ENCODE measurements at places on chromosomes 4 and X.

- DNase-seq = no peak
These were observed 762.5 kb upstream of the GRIA3 start for GRCh38 chrX:122421434-122422121.

GRCh38 chr4:149973181-149973580, 105.1 kb upstream of the DCLK2 start:
- DNase-seq = no peak

GRCh38 chr4:79399076-79399475, 9.0 kb downstream of the GK2 start:
- no peak for DNase-seq

DNA sequence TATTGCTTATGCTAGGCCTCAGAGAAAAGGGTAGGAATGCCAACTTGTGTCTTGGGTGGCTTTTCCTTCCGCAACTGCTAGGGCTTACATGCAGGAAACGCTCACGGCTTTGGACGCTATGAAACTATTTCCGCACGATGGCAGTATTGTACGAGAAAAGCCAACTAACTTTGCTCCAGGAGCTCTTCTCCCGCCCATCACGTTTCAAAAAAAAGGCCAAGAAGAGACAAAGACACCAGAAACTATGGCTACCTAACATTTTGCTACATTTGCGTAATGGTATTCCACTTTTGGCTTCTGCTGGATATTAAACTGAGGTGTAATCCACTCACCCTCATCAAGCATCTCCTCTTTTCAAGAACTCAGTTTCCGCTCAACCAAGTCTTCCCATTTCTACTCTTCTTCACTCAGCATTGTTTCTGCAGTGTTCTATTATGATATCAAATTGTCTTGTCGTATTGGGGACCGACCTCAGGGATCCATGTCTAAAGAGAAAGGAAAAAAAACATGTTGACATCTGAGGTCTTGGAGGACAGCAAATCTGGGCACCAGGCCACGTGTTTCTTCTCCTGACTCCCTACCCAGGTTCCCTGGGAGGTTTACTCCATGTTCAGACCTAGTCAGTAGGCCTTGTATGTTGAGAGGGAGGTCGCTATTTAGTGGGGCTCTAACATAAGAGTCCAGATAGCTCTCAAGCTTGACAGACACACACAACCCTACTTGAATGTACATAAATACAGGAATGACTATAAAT, 239.4 kb upstream of the STK26 start:
- DNase-seq = no peak

DNA sequence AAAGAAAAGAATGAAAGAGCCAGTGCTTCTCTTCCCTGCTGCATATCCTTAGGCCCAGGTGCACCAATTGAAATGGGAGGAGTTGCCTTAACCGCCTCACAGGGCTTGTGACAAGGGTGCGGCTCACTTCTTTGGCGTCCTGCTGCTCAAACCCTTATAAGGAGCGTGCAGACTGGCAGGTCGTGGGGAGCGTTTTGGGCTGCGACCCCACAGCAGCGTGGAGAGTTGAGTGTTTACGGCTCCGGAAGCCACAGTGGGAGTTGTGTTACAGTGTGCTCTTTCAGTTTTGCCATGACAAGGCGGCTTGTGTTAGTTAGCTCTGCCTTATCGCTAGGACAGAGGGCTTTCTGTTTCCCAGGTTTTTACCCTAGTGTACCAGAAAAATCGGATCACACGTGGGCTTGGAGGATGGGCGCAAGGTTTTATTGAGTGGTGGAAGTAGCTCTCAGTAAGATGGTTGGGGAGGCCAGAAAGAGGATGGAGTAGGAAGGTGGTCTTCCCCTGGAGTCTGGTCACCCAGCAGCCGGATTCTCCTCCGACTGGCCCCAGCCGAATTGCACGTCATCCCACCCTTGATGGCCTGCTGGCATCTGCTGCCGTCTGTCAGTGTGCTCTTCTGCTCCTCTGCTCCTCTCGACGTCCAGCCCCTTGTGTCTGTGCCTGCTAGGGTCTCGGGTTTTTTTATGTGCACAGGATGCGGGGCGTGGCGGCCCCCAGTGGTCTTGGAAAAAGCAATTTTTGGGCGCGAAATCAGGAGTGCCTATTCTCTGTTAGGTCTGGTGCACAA, 718.9 kb downstream of the ARAP2 start:
- no peak for DNase-seq

DNA sequence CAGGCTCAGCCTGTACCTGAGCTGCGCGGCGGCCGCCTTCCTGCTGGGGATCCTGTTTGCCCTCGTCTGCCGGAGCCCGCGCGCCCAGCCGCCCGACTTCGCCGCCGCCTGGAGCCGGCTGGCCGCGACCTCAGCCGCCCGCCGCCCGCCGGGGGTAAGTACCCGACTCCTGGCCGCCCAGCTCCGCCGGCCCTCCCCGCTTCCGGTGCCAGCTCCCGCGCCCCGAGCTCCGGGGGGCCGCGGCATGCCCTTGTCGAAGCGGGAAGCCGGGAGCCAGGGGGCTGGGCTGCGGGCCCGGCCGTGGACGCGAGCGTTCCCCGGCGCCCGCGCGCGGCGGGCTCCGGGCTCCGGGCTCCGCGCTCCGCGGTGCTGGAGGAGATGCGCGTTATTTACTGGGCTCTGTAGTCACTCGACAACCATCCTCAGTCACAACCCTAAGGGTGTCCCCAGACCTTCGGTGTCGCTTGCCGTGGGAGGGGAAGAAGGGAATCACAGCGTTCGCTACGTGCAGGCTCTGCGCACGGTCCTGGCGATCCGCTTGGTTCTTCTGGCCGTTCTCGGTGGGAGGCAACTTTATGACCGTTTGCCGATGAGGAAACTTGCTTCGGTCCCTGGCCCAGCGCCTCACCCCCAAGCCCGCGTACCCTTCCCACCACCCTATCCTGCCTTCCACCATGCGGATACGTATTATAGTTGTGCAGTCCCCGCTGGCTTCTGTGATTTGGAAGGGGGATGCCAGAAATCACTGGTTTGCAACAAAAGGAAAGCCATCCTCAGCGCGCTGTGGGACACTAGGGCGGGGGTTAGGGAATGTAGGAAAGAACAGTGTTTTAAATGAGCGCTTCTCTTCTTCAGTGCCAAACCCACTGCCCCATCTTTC, 944 bp downstream of the SNX25 start:
- DNase-seq = peak; percentile 17

DNA sequence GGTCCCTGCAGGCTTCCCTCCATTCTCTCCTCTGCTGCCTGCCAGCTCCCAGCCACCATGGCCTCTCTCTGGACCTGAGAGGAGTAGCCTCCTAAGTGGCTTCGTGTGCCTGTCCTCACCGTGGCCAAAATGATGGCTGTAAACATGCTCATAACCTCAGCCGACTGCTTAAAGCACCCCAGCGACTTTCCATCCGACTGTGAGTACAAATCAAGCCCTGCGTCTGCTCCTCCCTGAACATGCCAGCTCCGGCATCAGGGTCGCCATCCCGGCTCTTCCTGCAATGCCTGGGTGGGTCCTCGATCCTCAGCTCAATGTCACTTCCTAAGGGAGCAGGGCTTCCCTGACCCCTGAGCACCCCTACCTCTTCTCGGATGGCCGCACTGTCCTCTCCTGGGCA, 3.3 kb upstream of the SORCS2 start:
- DNase-seq = no peak

- DNase-seq = no peak
These were observed 48.1 kb downstream of the DCLK2 start for GRCh38 chr4:150126201-150126863.

DNA sequence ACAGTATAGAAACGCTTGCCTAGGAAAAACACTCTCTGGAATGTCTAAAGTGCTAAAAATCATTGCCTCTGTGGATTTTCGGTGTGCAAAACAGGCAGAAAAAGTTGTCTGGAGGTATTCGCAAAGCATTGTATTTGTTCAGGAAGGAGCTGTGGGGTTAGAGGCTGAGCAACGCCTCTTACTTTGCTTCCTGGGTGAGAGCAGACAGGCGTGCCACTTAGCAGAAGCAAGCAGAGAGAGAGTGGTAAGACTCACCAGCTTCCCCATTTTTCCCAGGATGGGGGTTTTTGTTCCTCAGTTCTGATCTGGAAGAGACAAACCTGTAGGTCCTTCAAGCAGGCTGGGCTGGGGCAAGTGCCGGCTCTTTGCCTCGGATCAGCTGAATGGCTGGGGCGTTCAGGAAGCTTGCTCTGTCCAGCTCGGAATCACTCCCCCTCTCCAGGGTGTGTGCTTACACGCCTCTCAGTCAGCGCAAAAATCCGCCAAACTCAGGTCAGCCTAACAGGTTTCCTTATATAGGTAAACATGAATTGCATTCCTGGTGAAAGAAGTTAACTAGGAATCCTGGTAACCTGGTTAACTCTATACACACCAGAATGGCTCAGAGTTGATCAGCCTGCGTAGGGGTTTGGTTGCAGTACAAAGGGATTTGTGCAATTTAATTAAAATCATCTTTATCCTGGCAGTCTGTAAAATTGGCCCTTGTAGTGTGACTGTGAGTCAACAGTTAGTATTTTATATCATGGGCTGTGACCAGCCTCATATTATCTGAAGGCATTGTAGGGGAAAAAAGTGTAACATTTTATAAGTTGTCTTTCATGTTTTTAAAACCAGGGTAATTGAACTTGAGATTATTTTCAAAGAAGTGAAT, 213.1 kb upstream of the MID1 start:
- DNase-seq = no peak

DNA sequence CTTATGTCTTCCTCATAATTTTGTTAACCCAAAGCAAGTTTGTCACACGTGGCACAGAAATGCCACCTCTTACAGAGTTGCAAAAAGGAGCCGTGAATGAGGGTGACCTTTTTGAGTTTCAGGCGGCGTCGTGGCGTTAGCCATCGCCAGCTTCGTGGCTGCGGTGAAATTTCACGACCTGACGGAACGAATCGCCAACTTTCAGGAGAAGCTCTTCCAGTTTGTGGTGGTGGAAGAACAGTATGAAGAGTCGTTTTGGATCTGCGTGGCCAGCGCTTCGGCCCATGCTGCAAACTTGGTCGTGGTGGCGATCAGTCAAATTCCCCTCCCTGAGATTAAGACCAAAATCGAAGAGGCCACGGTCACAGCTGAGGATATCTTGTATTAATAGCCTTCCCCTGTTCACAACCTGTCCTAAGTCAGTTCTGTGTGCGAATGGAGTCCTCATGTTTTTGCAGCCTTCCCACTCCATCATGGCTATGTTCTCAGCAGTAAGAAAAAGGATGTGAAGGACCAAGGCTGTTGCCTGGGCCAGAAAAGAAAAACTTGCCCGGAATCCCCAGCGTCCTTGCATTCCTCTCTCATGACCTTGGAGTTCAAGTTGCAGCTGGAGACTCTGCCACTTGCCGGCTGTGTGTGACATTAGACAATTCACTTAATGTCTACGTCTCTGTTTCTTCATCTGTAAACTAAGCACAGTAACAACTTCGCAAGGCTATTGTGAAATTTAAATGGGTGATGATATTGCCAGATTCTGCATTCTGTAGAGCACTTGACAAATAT, 11.9 kb downstream of the CLRN2 start:
- no peak for DNase-seq

- DNase-seq = no peak
These were observed 646 bp upstream of the FAM3A start for GRCh38 chrX:154516656-154517100.

DNA sequence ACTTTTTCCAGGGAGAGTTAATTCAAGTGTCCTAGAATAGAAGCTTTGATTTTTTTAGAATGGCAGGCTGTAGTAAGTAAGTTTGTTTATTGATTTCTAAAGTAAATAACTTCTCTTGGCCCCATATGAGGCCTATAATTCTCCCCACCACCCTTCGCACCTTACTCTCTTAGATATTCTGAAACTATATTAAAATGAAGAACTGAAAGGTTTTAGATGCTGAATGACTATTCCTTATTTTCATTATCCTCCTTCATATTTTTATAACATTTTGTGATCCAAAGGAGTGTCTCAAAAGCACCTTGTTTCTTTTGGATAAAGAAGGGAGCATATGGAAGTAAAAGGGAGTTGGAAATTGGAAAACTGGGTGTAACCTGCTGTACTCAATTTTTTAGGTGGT, 70.3 kb downstream of the IRS4 start:
- no peak for DNase-seq

DNA sequence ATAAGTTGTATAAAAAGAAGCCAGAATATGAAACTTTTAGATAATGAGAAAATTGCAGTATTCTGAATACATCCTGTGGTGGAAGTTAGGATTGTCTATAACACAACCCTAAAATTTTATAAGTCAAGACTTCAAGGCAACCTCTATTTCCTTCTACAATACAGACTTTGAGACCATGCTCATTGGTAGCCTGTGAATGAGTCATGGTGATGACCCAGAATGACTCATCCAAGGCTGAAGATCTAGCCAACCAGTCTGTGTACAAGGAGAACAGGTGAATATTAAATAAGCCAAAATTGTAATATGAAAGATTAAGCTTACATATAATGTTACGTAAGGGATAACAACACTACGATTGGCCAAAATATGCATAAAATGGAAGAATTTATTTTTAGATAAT, 475.9 kb upstream of the GALNT7 start:
- DNase-seq = no peak

- DNase-seq = no peak
These were observed 53.0 kb downstream of the GAB1 start for GRCh38 chr4:143389579-143390195.

GRCh38 chrX:13716905-13717304, 17.5 kb downstream of the TRAPPC2 start:
- no peak for DNase-seq

- no peak for DNase-seq
These were observed 35.3 kb upstream of the GPR78 start for GRCh38 chr4:8544741-8545438.
